ENCODE measurements at places on chromosomes 11 and 22.

DNA sequence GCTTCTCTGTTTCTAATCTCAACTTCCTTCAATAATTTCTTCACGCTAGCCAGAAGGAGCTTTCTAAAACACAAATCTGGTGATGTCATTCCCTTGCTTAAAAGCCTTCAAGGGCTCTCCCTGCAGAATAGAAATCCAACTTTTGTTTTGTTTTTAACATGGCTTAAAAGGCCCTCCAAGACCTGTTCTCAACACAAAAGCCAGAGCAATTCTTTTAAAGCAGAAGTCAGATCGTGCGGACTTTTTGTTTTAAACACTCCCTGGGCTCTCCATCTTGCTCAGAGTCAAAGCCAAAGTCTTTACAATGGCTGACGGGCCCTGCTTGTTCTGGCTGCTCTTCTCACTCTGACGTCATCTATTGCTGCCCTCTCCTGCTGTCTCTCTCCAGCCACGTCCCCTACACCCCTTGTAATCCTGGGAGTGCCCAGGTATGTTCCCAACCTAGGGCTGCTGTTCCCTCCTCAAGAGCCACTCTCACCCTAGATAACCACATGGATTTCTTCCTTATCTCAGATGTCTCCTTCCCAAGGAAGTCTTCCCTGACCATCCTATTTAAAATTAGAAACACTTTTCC lies 22.5 kb downstream of the TECTA start:
- no peak for DNase-seq

- no peak for DNase-seq
Observed at GRCh38 chr11:73389916-73390315, 13.7 kb downstream of the RELT start.

GRCh38 chr11:85310479-85310878 lies 316.7 kb downstream of the DLG2 start:
- no peak for DNase-seq

DNA sequence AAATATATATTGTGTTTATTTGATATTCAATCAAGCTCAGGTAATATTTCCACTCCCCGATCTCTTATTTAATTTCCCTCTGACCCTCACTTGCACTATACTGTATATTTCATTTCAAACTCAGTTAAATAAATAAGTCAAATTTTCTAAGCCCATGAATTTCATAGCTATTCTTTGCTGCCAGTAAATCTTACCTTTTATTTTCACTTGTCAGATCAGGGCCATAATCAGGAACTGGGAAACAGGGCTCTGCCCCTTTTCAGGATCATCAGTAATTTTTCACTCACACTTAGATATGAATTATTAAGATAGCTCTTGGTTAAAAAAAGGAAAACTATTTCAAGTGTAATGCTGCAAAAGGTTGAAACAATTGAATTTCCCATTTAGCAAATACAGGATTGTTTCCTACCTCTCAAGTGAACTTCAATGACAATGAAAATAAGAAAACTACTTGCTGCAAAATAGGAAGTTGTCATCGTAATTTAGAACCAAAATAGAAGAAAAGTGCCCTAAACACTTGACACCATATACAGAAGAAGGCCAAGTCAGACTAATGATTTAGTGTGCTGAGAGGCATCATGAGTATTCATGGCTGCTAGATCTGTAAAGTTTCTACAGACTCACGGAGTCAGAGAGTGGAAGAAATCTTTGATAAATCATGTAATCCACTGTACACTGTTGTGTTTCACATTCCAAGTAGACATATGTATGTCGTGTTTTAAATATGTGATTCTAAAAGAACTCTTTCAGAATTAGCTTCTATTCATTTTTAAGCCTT lies 316.8 kb upstream of the CNTN5 start:
- DNase-seq, result no peak

GRCh38 chr22:45911601-45912271 lies 65.2 kb downstream of the WNT7B start:
- no peak for DNase-seq

DNA sequence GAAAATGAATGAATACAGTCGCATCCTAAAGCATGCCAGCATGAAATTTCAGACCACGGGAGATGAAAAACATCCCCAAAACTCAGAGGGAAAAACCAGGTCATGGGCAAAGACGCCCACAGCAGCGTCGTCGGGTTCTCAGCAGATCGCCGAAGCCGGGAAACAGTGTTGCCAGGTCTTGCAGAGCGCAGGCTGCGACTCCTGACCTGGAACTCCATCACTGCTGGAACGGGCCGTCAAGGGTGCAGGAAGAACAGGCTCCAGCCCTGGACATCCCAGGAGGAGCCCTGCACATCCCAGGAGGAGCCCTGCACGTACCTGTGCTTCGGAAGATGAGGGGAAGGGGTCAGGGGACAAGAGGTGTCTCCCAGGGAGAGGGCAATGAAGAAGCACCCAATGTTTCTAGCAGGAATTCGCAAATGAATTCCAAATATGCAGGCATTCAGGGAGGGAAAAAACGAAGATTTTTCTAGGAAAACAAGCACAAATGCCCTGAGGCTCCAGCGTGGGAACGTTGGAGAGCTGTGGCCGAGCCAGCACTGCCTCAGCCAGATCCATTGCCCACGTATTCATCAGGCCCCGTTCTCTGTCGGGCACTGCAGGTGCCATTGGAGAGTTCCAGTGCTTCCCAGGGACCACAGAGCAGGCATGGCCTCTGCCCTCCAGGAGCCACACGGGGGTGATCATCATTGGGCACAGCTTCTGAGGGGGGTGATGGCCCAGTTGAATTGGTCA lies 1110.4 kb downstream of the BRD1 start:
- no peak for DNase-seq

- DNase-seq, result no peak
Observed at GRCh38 chr11:128827191-128827893, 39.8 kb downstream of the KCNJ1 start.

DNA sequence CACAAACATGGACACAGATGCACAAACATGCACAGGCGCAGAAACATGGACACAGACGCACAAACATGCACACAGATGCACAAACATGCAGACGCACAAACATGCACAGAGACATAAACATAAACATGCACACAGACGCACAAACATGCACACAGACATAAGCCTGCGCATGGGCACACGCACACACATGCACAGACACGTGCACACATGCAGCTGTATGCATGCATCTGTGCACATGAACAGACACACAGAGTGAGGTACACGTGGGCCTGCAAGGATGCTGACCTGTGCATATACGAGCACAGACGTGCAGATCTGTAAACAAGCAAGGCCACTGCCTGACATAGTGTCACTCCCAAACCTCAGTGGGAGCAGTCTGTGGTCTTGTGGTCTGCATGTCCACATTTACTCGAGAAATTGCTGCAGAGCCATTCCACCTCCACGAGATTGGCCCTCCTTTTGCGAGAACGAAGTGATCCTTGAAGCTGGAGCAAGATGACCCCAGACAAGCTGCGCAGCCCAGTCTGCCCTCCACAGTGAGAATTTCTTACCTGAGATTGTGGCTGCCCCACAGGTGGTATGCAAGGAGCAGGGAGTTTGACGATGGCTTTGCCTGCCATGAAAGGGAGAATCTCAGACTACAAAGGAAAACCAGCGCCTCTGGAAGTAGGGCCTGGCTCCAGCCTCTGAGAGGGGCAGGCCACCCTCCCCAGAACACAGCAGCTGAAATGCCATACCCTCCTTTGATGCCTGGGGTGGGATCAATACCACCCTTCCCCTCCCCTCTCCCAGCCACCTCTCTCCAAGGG lies 299.9 kb downstream of the BRD1 start:
- DNase-seq, result no peak

- no peak for DNase-seq
Observed at GRCh38 chr11:2539371-2540222, 94.8 kb downstream of the KCNQ1 start.

- DNase-seq, result no peak
Observed at GRCh38 chr11:65435981-65436411, 13.4 kb downstream of the NEAT1 start.

- no peak for DNase-seq
Observed at GRCh38 chr11:416757-417621, 2.2 kb upstream of the SIGIRR start.

- DNase-seq, result peak; percentile 61
Observed at GRCh38 chr11:128367573-128367972, 219.8 kb downstream of the ETS1 start.

DNA sequence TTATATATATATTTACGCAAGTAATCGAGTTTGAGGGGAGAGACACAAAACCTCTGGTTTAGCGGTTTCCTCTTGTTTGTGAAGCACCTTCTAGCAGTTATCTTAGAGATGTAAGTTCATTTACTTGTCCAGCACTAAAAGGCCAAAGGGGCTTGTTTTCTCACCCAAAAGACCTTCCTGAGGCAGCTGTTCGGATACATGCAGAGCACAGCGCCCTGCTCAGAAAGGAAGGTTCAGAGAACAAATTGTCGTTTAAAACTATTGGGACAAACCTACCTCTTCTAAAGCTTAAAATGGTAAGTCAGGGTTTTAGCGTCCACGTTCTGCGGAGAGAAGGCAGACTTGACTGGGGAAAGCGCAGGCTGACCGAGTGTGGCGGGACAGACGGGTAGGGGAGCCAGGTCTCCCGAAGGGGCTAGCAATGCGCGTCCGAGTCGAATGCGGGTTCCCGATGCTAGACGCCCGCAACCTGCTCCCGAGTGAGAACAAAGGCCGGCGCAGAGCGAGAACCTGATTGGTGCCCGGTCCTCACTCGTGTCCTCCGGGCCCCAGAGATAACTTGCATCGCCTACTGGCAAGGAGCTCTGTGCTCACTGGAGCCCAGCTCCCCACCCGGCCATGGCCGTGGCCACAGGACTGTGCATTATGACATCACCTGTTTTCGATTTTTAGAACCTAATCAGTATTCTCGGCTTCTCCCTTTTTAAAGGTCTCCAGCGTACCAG lies 1.0 kb upstream of the SESN3 start:
- peak; percentile 47 for DNase-seq

DNA sequence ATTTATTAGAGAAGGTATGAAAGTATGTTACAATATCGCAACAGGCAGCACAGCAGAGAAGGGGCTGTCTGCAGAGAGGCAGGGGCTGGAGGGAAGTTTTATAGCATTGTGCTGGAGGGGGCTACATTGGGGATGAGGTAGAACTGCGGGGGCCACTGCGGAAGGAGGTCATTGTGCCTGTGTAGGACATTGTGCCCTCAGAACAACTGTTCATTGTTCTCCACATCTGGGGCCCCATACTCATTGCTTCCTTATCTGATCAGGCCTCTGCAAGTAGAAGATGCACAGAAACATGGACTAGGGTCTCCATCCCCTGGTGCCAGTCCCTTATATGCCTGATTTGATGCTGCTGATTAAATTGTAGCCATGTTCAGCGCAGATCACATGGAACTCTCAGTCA lies 12.1 kb downstream of the NADSYN1 start:
- DNase-seq, result no peak

DNA sequence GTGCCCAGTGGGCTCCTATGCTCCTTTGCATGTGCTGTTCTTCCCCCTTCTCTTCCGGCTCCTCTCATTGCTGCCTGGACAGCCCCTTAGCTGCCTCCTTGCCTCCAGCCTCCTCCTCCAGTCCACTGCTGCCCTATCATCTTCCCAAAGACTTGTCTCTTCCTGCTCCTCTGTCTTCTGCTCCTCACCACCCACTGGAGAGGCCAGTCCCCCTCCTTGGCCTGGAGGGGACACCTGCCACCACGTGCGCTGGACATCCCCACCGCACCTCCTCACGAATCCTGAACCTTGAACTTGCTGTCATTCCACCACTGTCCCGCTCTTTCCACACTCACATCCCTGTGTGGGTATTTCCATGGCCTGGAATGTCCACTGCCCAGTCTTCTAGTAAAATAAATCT lies 49.8 kb downstream of the MICAL2 start:
- DNase-seq, result no peak

- peak; percentile 29 for DNase-seq
Observed at GRCh38 chr11:68825571-68825970, 16.1 kb downstream of the CPT1A start.

GRCh38 chr11:113444502-113445123 lies 30.6 kb downstream of the DRD2 start:
- no peak for DNase-seq

DNA sequence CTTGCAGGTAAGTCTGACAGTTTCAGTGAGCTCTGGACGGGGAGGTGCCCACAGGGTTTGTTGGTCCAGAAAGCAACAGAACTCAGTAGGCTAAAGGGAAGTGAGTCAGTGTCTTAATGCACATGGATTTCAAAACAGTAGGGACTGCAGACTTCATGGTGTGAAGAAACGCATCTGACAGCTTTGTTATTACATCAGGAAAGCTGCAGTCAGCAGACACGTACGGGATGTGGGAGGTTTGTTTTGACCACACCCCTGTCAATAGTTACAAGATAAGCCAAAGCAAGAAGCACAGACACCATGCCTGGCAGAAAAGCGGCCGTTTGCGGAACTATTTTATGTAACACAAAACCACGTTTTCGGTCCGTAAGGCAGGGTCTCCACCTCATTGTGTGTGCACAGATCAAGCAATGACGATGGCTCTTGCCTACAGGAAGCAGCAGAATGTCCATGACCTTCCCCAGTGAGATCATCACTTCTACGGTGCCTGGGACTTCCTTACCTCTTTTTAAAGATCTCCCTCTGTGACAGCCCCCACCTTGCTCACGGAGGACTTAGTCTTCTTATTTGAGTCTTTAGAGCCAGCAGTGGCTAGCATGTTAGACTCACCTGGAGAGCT lies 58.2 kb upstream of the FTH1 start:
- DNase-seq, result peak; percentile 80

DNA sequence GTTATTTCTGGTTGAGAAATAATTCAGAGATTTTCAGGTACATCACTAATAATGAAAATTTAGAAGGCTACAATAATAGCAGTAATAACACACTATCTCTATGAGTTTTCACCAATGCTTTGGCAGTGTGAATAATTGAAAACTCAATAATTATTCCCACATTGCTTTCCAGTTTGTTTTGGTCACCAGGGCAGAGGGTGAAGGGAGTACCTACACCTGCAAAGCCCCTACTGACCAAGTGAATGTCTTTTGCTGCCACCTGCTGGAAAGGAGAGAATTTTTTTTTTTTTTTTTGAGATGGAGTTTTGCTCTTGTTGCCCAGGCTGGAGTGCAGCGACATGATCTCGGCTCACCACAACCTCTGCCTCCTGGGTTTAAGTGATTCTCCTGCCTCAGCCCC lies 3.2 kb downstream of the NELL1 start:
- peak; percentile 4 for DNase-seq

- no peak for DNase-seq
Observed at GRCh38 chr11:7219491-7219890, 32.2 kb upstream of the SYT9 start.

DNA sequence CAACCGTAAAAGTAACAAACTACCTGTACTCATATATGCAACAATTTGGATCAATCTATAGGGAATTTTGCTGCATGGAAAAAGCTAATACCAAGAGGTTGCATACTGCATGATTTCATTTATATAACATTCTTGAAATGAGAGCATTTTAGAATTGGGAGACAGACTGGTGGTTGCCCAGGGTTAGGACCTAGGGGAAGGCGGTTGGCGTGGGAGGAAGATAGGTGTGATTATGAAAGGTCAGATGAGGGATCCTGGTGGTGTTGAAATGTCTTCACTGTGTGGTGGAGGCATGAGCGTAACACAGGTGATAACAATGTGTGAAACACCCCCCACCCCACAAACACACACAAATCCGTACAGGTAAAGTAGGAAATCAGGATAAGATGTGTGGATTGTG lies 176.6 kb upstream of the ZBED5 start:
- DNase-seq, result no peak
